T1000 (cell line): ENCODE measurements at places on chromosomes 7 and 10.

- DNase-seq = no peak
Measured at GRCh38 chr10:14761372-14761771, 13.3 kb downstream of the FAM107B start.

GRCh38 chr7:25537662-25538375 lies 309.5 kb upstream of the NPVF start:
- DNase-seq = no peak

DNA sequence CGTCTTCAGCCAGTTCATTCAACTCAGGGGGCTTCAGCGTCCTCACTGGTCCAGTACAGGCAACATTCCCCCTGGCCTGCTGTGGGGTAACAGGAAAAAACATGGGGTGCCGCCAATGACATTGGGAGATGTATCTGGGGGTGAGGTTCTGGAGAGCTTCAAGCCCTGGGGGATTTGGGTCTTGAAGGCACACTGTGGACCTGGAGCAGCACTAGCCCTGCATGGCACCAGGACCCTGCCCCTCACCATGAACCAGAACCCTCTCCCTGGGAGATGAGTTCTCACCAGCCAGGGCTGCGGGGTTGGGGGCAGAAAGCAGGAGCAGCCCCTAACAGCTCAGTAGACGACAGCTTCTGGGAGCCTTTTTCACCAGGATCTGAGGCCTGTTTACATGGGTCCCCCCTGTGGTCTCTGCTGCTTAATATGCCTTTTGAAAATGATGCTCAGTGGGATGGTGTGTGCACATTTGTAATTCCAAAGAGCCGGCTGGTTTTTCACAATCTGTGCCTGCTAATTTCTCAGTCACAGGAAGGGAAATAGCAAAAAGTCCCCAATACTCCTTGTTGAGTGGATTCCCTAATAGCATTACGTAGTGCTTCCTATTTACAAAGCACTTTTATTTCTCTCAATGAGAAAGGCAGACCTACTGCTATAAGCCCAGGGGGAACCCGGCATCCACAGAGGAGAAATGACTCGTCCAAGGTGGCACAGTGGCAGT lies 509.5 kb downstream of the RPS24 start:
- no peak for DNase-seq

GRCh38 chr10:6713716-6714115 lies 133.6 kb upstream of the PRKCQ start:
- DNase-seq = no peak

- no peak for DNase-seq
Measured at GRCh38 chr7:139752148-139752547, 25.6 kb downstream of the HIPK2 start.

DNA sequence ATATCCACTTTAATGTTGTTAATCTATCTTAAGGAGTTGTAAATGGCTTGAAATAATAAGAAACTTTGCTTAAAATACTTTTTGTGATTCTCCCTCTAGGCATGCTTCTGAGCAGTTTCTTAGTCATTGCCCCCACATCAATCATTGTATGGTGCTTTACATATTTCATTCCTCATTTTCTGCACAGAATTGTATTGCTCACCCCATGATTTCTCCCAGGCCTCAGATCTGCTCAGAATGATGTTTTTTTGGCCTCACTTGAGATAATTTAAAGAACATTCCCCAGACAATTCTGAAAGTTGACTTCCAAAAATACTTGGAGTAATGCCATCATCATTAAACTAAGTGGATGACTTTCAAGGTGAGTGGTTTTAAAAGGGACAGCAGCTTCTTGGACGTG lies 82.1 kb upstream of the PRPS1L1 start:
- no peak for DNase-seq

DNA sequence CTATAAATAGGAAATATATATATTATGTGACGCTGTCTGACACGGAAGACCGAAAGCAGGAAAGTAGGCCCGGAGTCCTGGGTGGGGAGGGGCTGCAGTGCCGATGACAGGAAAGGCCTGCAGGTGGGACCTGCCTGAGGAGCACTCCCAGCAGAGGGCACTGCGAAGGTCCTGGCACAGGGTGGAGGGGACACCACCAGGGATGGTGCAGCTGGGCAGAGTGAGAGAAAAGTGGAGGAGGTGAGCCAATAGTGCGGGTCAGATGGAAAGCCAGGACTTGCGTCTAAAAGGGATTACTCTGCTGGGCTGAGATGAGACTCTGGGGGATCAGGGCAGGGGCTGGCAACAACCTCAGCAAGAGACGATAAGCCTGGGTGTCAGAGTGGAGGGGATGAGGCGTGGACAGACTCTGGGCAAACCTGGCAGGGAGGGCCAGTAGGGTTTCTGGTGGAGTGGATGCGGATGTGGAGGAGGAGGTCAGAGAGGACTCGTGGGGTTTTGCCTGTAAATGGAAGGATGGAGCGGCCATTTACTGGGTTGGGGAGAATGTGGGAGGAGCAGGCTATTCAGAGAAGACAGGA lies 118.2 kb upstream of the ZNF746 start:
- no peak for DNase-seq

- DNase-seq = no peak
Measured at GRCh38 chr10:1273372-1274105, 217.4 kb downstream of the WDR37 start.

- no peak for DNase-seq
Measured at GRCh38 chr7:68125168-68125567, 1128.5 kb downstream of the TYW1 start.

- no peak for DNase-seq
Measured at GRCh38 chr10:60282771-60283353, 106.8 kb downstream of the ANK3 start.

- no peak for DNase-seq
Measured at GRCh38 chr7:105021352-105021751, 7.3 kb downstream of the KMT2E start.

- DNase-seq = no peak
Measured at GRCh38 chr10:44306762-44307161, 78.1 kb downstream of the CXCL12 start.

GRCh38 chr10:18233775-18234174 lies 93.6 kb downstream of the CACNB2 start:
- DNase-seq = no peak

DNA sequence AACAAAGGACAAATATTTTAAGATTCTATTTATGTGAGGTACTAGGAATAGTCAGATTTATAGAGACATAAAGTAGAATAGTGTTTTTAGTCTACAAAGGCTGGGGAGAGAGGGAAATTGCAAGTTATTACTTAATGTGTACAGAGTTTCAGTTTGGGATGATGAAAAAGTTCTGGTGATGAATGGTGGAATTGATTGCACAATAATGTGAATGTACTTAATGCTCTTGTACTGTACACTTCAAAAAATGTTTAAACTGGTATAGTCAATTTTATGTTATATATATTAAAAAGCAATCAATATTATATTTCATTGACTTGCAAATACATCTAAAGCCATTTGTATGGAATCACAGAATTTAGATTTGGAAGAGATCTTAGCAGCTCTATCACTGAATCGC lies 213.4 kb downstream of the PPP1R3A start:
- no peak for DNase-seq

GRCh38 chr10:105879401-105879800 lies 1238.3 kb downstream of the SORCS3 start:
- DNase-seq = no peak

GRCh38 chr7:43781726-43782607 lies 23.5 kb downstream of the BLVRA start:
- no peak for DNase-seq

DNA sequence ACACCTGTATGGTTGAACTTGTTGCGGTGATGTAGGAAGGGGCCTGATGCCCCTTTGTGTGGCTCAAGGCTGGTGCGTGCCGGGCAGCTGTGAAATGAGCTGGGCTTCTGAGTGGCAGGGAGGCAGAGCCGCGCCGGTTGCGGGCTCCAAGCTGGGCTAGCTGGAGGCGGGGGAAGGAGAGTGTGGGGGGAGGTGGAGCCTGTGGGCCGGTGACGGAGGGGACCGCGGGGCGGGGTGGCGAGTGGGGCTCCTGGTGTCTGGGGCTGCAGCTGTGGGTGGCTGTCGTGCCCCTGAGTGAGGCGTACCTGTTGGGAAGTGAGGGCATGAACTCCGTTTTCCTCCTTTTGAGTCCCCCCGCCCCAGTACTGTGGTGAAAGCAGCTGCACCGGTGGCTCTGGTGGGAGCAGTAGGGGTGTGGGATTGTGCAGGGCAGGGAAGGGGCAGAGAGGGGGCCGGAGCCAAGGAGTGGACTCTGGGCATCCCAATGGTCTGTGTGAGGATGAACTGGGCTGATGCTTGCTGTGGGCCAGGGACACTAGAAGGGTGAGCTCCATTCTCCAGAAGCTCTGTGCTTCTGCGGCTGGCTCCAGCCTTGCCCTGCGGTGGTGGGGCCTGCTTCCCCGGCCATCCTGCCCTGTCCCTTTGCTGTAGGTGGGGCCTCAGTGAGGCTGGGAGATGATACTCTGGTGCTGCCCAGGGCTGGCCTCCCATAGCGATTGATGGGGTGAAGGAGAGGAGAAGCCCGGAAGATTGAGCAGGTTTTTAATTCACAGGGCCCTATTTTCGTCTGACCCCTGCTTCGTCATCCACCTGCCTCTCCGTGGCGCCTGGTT lies 41.7 kb downstream of the INPP5A start:
- DNase-seq = no peak

DNA sequence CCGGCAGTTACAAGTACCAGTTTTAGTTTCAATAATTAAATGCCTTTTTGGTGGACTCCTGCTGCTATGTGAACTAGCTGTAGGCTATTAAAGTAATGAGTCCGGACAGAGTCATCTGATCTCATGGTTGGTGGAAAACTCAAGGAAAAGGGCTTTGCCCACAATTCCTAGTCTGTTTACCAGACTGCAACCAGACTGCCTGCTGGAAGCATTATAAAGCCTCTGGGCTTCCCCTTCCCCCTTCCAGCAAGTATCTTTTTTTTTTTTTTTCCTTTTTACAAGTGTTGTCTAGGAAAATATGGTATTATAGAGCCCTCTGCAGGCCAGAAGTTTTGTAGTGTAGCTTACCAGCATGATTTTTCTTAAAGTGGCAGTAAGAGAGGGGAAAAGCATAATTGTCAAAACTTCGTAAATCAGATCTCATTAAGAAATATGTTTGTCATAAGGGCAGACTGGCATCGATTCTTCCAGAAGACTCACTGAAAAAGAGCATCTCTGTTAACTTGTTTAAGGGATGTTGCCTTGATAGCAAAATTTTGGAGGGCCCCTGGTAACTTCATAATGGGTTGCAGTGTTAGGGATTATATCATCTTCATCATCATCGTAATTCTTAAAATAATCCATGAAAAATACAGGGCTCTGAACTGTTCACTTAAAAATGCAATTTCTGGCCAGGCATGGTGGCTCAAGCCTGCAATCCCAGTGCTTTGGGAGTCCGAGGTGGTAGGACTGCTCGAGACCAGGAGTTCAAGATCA lies 181.3 kb downstream of the TAX1BP1 start:
- peak; percentile 56 for DNase-seq

- DNase-seq = no peak
Measured at GRCh38 chr10:129780198-129780597, 183.9 kb downstream of the EBF3 start.

DNA sequence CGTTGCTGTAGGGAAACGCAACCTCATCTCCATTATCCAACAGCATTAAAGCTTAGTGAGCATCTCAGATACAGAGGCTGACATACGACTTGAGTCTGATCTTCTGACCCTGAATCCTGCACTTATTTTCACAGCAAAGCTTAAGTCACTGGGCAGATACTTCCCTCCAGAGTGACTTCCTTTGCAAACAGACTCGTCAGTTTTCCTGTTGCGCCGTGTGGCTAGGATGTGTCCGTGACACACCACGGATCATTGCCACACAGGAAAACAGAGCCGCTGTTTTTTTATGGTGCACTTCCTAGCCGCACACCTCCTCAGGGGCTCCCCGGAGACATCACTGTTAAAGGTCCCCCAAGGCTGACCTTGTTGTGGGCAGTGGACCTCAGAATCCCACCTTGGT lies 94.9 kb upstream of the MKI67 start:
- no peak for DNase-seq

GRCh38 chr10:66837990-66838389 lies 87.8 kb upstream of the LRRTM3 start:
- DNase-seq = no peak

- DNase-seq = no peak
Measured at GRCh38 chr10:120989996-120990598, 138.9 kb downstream of the WDR11 start.

DNA sequence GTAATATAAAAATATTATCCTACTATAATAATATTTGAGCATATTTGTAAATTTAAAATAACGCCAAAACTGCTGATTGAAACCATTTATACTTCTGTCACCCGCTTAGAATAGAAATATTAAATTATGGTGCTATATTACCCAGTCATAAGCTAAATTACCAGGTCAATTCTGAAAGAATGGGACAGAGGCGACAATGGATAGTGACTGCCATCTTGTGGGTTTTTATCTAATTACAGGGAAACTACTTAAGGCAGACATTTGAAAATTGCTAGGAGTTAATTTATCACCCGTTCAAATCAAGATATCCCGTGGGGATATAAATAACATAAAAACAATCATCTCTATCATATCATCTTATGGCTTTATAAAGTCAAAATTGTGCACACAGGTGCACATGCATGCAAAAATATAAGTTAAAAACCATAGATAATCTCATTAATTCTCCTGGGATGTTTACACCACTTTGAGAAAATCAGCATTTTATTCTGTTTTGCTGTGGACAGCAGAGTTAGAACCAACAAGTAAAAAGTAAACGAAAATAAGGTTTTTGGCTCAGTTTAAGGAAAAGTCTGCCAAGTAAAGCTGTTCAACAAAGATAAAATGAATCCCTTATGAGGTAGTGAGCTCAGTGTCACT lies 41.3 kb upstream of the HPSE2 start:
- no peak for DNase-seq

- no peak for DNase-seq
Measured at GRCh38 chr7:156474241-156474743, 166.3 kb upstream of the RNF32 start.
